Endodermal cell (in vitro differentiated cells): ENCODE measurements at places on chromosomes 13 and 19. TPM values are rescaled to one million over a fixed set of nuclear protein-coding genes. Genes with fewer than 3 reads are reported as not detected.

GRCh38 chr13:74299721-74300120 is 165.5 kb upstream of the KLF12 start:
- H3K27ac ChIP-seq: no peak overlapping the region
- no peak for DNase-seq
- H3K4me1 ChIP-seq: no peaks in the 10 kb centered on the region
- H3K4me3 ChIP-seq: no peak overlapping the region

Gene IL12RB1
- total RNA-seq: not detected in 2 replicates

GRCh38 chr19:29417048-29417447 is 108.7 kb upstream of the VSTM2B start:
- no peaks in the 10 kb centered on the region for H3K27me3 ChIP-seq
- no peak overlapping the region for H3K27ac ChIP-seq
- DNase-seq: no peak
- no peak overlapping the region for H3K4me3 ChIP-seq
- no peaks in the 10 kb centered on the region for H3K36me3 ChIP-seq
- no peaks in the 10 kb centered on the region for H3K4me1 ChIP-seq

- H3K4me1 ChIP-seq: peaks cover 4% of the 10 kb centered on the region
- peaks cover 23% of the 10 kb centered on the region for H3K27me3 ChIP-seq
- no peaks in the 10 kb centered on the region for H3K36me3 ChIP-seq
- H3K4me3 ChIP-seq: no peak overlapping the region
- no peak overlapping the region for H3K27ac ChIP-seq
- no peak for DNase-seq
Measured at GRCh38 chr13:52785739-52786138, 46.1 kb upstream of the CNMD start.

DNA sequence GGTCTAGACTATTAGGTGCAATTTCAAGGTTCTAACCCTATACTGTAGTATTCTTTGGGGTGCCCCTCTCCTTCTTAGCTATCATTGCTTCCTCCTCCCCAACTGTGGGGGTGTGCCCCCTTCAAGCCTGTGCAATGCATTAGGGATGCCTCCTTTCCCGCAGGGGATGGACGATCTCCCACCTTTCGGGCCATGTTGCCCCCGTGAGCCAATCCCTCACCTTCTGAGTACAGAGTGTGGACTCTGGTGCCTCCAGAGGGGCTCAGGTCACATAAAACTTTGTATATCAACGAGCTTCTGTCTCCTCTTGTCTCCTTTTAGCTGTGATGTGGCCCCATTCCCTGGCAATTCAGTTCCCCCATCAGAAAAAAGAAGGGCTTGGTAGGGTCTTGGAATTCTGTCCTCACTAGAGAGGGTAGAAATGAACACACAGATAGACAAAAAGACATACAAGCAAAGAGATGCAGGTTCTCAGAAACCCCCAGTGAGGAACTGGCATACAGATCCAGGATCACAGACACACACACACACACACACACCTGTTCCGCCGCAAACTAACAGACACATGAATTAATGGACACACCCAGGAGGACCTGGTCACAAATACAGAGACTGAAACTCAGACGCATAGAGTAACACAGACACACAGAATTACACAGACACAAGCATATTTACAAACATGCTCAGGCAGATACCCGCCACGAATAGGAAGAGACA is 2.5 kb upstream of the HNRNPUL1 start:
- H3K4me1 ChIP-seq: no peaks in the 10 kb centered on the region
- H3K27me3 ChIP-seq: no peaks in the 10 kb centered on the region
- H3K36me3 ChIP-seq: peaks cover under 1% of the 10 kb centered on the region

Gene KXD1
- total RNA-seq: 115 and 122 TPM in 2 replicates

GRCh38 chr19:2034729-2035589 is 16.1 kb downstream of the MKNK2 start:
- no peaks in the 10 kb centered on the region for H3K4me1 ChIP-seq
- H3K27me3 ChIP-seq: no peaks in the 10 kb centered on the region
- DNase-seq: peak; percentile 98

GRCh38 chr19:41422456-41422855 is 4.7 kb downstream of the B3GNT8 start:
- DNase-seq: no peak
- H3K27me3 ChIP-seq: no peaks in the 10 kb centered on the region
- no peak overlapping the region for H3K27ac ChIP-seq
- H3K4me1 ChIP-seq: no peaks in the 10 kb centered on the region

DNA sequence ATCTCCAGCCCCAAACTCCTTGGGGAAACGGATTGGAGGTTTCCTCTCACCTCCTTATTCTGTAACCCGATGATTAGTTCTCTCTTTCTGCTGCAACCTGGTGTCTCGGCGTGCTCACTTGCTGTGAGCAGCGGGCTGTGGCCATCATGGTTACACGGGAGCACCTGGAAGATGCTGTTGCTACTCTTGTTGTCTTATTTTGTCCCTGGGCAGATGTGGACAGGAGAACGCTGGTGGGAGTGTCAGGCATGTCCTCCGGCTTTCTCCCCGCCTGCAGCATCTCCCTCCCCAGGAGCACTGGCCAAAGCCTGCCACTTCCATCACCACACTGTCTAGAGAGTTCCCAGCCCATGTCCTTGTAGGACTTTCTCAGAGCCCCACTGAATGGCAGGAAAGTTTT is 211.8 kb upstream of the ZNF536 start:
- no peak for DNase-seq
- H3K4me1 ChIP-seq: no peaks in the 10 kb centered on the region
- H3K27ac ChIP-seq: no peak overlapping the region

Gene SIGLEC8
- total RNA-seq: not detected in 2 replicates

Gene TNNI3
- 10.8 to 14.2 TPM (median 11.6 TPM) in 3 replicates for total RNA-seq

Gene ZNF730
- 32.6 and 40.3 TPM in 2 replicates for total RNA-seq

DNA sequence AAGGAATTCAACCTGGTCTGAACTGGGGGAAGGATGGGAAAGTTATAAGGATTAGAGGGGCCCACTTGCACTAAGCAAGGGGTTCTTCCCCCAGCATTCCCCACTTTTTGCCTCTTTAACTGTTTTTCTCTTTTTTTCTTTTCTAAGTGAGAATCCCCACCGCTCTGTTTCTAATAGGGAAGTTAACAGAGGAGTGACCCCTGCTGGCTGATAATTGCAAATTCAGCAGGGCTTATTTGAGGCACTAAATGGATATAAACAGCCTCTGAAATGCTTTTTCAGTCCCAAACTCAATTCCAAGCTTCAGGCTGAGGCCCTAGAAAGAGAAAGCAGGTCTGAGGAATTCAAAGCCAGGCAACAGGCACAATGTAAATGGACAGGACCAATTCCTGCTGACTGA is 38.2 kb upstream of the CEACAM21 start:
- no peaks in the 10 kb centered on the region for H3K27me3 ChIP-seq
- H3K36me3 ChIP-seq: no peaks in the 10 kb centered on the region
- H3K4me1 ChIP-seq: no peaks in the 10 kb centered on the region
- H3K27ac ChIP-seq: no peak overlapping the region
- peak; percentile 49 for DNase-seq

DNA sequence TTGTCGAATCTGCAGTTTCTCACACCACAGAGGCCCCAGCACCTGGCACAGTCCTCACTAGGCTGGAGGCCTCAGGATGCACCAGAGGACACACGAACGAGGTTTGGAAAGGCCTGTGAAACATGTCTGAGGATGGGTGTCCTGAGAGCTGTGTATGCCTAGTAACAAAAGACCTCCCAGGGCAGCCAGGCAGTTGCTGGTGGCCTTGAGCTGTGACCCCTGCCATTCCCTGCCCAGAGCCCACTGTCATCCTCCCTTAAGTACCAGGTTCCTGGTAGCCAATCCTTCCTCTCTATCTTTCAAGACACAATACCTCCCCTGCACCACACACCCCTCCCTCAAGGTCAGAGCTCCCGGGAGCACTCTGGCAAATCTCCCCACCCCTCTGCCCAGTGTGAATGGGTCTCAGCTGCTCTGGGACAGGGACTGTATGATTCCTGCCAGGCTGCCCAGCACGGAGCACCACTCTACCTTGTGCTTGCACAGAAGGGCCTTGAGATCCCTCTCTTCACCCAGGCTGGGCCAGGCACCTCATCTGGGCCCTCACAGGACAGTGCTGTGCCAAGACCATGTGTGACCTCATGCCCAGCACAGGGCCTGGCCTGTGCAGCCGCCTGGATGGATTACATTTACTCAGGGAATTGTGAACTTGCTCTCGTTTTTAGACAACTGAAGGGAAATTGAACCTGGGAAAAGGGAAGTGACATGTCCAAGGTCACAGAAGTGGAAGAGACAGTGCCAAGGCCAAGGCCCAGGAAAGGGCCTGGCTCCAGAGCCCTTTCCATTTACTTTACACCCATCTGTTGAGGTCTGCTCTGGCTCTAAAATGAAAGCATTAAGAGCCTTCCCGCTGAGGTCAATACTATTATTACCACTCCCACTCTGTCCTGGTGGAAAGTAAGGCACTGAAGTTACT is 2.2 kb downstream of the ZNF787 start:
- no peaks in the 10 kb centered on the region for H3K27me3 ChIP-seq
- H3K4me1 ChIP-seq: peaks cover 3% of the 10 kb centered on the region
- no peak overlapping the region for H3K27ac ChIP-seq
- DNase-seq: no peak

DNA sequence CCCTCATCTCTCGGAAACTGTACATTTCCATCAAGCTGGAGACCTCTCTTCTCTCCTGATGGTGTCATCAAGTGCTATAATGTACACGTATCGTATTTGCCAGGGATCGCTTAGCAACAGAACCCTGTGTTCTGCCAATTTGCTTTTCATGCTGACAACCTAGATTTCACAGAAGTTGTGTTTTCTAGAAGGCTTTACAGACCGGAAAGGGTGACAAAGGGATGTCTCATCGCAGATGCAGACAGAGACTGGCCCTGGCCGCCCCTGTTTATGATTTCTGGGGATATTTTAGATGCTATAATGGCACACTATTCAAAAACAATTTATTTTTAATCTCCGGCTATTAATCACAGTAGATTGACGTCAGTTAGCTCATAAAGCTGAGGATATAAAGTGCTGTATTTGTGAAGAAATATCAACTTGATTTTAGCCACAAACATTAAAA is 291.4 kb downstream of the IRS2 start:
- DNase-seq: no peak
- H3K27me3 ChIP-seq: no peaks in the 10 kb centered on the region
- no peak overlapping the region for H3K27ac ChIP-seq
- H3K4me3 ChIP-seq: no peak overlapping the region

- no peaks in the 10 kb centered on the region for H3K4me1 ChIP-seq
- H3K27ac ChIP-seq: no peak overlapping the region
- H3K36me3 ChIP-seq: no peaks in the 10 kb centered on the region
- no peak for DNase-seq
Measured at GRCh38 chr19:9485140-9485539, 13.3 kb downstream of the ZNF560 start.

- H3K4me1 ChIP-seq: no peaks in the 10 kb centered on the region
- no peak overlapping the region for H3K4me3 ChIP-seq
- H3K27me3 ChIP-seq: no peaks in the 10 kb centered on the region
- DNase-seq: no peak
- H3K36me3 ChIP-seq: no peaks in the 10 kb centered on the region
Measured at GRCh38 chr19:54482889-54483288, 9.8 kb upstream of the CDC42EP5 start.

DNA sequence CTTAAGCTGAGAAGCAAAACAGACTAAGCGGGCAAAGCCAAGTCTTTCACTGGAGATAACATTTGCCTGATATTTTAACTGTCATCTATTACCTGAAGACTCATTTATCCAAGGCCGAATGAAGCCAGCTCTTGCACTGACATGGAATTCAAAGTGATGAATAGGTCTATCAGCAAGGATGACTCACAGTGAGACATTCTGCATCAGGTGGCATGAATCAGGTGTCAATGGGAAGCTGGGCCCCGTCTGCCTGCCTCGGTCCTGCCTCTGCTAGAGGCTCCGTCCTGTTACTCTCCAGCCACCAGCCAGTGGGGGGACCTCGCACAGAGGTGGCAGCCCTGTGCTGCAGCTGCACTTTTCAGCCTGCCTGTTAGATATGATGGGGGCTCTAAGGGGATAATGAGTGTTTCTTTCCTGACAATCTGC is 23.5 kb downstream of the STARD13 start:
- H3K36me3 ChIP-seq: no peaks in the 10 kb centered on the region
- H3K4me3 ChIP-seq: no peak overlapping the region
- peak; percentile 89 for DNase-seq
- H3K4me1 ChIP-seq: no peaks in the 10 kb centered on the region
- no peak overlapping the region for H3K27ac ChIP-seq
- no peaks in the 10 kb centered on the region for H3K27me3 ChIP-seq

DNA sequence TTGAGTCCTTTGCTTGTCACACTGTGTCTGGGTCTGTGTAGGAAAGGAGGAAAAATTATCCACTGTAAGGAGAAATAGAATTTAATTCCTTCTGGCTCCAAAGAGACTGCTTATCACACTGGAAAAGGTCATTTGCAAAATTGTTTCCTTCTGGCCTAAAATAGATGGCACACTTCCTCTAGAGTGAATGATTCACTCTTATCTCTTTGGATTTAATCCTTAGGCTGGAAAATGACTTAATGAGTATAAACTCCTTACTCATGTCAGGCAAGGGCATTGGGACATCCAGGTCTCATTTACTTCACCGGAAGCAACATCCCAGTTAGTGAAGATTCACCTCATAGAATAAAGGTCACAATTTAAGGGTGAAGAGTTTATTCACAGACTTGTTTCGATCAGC is 293.6 kb downstream of the OXGR1 start:
- no peak for DNase-seq
- no peak overlapping the region for H3K27ac ChIP-seq
- no peaks in the 10 kb centered on the region for H3K4me1 ChIP-seq
- no peaks in the 10 kb centered on the region for H3K27me3 ChIP-seq

GRCh38 chr13:70408865-70409264 is 300.6 kb upstream of the KLHL1 start:
- no peaks in the 10 kb centered on the region for H3K36me3 ChIP-seq
- no peaks in the 10 kb centered on the region for H3K27me3 ChIP-seq
- H3K4me3 ChIP-seq: no peak overlapping the region
- H3K4me1 ChIP-seq: no peaks in the 10 kb centered on the region
- no peak for DNase-seq
- H3K27ac ChIP-seq: no peak overlapping the region

DNA sequence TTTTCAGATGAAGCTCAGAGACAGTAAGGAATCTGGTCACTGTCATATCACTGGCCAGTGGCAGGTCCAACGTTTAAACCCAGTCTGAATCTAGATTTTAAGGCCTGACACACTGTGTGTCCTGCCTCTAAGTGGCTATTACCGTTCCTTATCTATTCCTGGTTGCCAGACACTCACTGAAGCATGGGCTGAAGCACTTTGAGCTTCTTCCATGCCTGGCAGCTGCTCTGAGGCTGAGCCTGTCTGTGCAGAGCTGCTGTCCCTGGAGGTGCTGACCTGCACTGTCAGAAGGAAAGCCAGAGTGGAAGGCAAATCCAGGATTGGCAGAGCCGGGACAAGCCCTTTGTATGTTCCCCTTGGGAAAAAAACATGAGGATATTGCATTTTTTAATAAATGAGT is 109.2 kb upstream of the SLC7A1 start:
- no peak overlapping the region for H3K4me3 ChIP-seq
- H3K27me3 ChIP-seq: no peaks in the 10 kb centered on the region
- peak; percentile 50 for DNase-seq
- no peak overlapping the region for H3K27ac ChIP-seq
- no peaks in the 10 kb centered on the region for H3K36me3 ChIP-seq

- no peak overlapping the region for H3K27ac ChIP-seq
- no peak overlapping the region for H3K4me3 ChIP-seq
- no peaks in the 10 kb centered on the region for H3K4me1 ChIP-seq
- no peaks in the 10 kb centered on the region for H3K27me3 ChIP-seq
- H3K36me3 ChIP-seq: no peaks in the 10 kb centered on the region
Measured at GRCh38 chr13:73625562-73626339, 508.5 kb downstream of the KLF12 start.

Gene CRYL1
- 3.4 to 4.1 TPM (median 3.8 TPM) in 3 replicates for total RNA-seq

GRCh38 chr13:101706651-101707050 is 254.2 kb downstream of the ITGBL1 start:
- no peaks in the 10 kb centered on the region for H3K4me1 ChIP-seq
- no peaks in the 10 kb centered on the region for H3K27me3 ChIP-seq
- no peak for DNase-seq
- H3K4me3 ChIP-seq: no peak overlapping the region
- no peak overlapping the region for H3K27ac ChIP-seq
